SJSA1 (cell line): ENCODE measurements at places on chromosomes 2 and 18.

GRCh38 chr2:222033541-222033940 is 265.3 kb downstream of the PAX3 start:
- DNase-seq, result no peak

- DNase-seq, result no peak
These were observed 11.6 kb downstream of the BMPR2 start for GRCh38 chr2:202387608-202388342.

DNA sequence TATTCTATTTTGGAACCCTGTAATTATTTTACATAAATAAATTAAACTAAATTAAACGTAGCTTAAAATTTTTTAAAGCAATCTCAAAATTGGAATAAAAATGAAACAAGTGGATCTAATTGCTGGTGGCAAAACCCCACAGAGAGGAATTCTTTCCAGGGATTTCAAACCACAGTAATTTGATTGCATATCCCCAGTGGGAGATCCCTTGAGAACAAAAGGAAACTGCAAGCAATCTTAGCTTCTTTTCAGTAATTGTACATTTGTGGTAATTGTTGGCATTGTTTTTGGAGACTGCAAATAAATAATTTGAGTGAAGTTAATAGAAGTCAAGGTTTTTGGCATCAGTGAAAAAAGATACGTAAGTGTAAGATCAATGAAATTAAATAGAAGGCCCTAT is 58.7 kb upstream of the MYCN start:
- no peak for DNase-seq

- DNase-seq, result no peak
These were observed 37.0 kb downstream of the PPP4R1 start for GRCh38 chr18:9577361-9577760.

GRCh38 chr2:23361152-23361551 is 23.8 kb upstream of the KLHL29 start:
- no peak for DNase-seq

- no peak for DNase-seq
These were observed 185.0 kb downstream of the PRPF40A start for GRCh38 chr2:152532241-152532640.
